Activated CD4-positive, alpha-beta memory T cell treated with anti-CD3 and anti-CD28 coated beads, Interleukin-2, amount 10 ng/mL, durations not matched to agents 7 days and 5 days (primary cell): ENCODE measurements at places on chromosomes 7 and 10.

- H3K4me1 ChIP-seq: no peaks in the 10 kb centered on the region
- no peak overlapping the region for H3K27ac ChIP-seq
- no peak for DNase-seq
Observed at GRCh38 chr7:99531354-99531765, 20.6 kb downstream of the FAM200A start.

DNA sequence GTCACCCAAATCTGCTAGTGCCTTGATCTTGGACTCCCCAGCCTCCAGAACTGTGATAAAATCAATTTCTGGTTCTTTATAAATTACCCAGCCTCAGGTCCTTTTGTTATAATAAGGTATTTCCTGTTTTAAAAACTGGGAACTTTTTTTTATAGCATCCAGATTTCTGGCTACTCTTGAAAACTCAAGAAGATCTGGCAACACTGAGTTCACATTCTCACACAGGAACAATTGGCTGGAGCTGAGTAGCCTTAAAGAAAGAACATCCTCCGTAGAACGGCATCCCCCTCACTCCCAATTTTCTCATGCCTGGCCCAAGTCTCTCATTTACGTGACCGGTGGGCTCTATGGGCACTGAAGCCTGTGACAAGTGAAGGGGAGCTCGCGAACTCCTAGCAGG, 47.1 kb downstream of the SLC35G1 start:
- no peaks in the 10 kb centered on the region for H3K36me3 ChIP-seq
- no peaks in the 10 kb centered on the region for H3K4me1 ChIP-seq
- H3K4me3 ChIP-seq: no peak overlapping the region

GRCh38 chr7:70787286-70787685, 344.7 kb upstream of the GALNT17 start:
- peak overlapping the region; percentile 51 for H3K4me3 ChIP-seq
- peaks cover 36% of the 10 kb centered on the region for H3K4me1 ChIP-seq

- no peaks in the 10 kb centered on the region for H3K36me3 ChIP-seq
- no peak for DNase-seq
- peaks cover 14% of the 10 kb centered on the region for H3K4me1 ChIP-seq
- H3K4me3 ChIP-seq: no peak overlapping the region
Observed at GRCh38 chr7:121446526-121446925, 50.4 kb upstream of the FAM3C start.

DNA sequence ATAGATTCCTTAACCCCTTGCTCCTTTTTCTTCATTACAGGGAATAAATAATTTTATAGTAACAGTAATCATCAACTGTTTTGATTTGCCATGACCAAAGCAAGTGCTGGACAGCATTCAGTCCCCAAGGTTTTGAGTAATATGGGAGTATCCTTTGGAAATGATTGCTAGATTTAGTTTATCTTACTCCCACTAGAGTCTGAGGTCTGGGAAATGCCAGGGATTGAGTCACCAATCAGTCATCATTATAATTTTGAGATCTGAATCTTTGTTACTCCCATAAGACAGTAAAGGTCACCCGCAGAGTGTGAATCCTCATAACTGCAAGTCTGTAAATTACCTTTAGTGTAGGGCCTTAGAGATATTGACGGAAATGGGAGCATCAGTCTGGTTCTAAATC, 133.7 kb upstream of the SEMA3E start:
- H3K27ac ChIP-seq: no peak overlapping the region
- DNase-seq: no peak
- no peak overlapping the region for H3K4me3 ChIP-seq
- no peaks in the 10 kb centered on the region for H3K27me3 ChIP-seq

DNA sequence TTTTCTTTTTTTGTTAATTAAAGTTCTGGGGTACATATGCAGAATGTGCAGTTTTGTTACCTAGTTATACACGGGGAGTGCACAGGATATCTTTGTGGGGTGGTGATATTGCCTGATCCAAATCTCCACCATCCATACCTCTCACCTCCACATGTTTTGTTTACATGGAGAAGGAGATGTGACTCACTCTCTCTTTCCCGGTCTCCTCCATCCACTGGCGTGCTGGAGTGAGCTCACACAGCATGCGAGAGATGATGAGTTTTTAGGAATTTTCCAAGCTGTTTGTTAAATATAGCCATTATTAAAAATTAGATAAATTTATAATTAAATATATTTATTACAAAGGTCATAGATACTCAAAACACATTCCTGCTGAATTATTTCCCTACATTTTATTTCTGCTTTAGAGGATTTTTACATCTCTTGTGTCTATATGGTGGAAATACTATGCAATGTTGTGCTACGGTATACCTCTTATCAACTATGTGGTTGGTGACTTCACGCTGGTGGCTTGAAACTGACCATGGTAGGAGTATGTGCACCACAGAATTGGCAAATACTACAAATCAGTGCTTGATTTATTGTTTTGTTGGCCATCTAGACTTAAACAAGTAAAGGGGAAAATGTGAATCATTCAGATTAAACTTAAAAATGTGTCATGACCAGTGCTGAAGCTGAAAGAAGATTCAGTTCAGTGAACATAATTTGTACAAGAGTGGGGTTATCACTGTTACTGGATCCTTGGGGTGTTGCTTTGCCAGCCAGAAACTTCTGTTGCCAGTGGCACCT, 107.9 kb upstream of the FAM180A start:
- H3K4me1 ChIP-seq: peaks cover 4% of the 10 kb centered on the region
- no peaks in the 10 kb centered on the region for H3K27me3 ChIP-seq
- H3K36me3 ChIP-seq: no peaks in the 10 kb centered on the region
- no peak for DNase-seq

- peak overlapping the region; percentile 81 for H3K4me3 ChIP-seq
- DNase-seq: no peak
- no peaks in the 10 kb centered on the region for H3K27me3 ChIP-seq
- H3K36me3 ChIP-seq: peaks cover 41% of the 10 kb centered on the region
Observed at GRCh38 chr7:73521636-73522104, 423 bp downstream of the BAZ1B start.

DNA sequence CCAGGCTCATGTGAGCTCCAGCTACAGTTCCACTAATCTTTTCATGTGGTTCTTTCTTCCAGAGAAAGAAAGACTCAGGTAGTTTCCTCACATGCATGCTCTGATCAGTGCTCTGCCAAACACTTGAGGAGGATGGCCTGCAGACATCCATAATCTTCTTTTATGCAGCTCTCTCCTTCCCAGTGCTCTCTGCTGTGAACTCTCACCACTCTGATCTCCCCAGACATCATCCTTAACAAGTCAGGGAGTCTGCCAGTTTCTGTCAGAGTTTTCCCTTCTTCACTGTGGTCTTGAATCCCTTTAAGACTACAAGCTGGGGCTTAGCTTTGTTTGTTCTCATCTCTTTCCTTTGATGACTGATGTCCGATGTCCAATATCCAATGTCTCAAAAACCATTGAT, 203.4 kb upstream of the PRKCQ start:
- H3K27ac ChIP-seq: no peak overlapping the region
- H3K4me3 ChIP-seq: no peak overlapping the region
- no peak for DNase-seq
- no peaks in the 10 kb centered on the region for H3K4me1 ChIP-seq
- no peaks in the 10 kb centered on the region for H3K36me3 ChIP-seq
- peaks cover 31% of the 10 kb centered on the region for H3K27me3 ChIP-seq

DNA sequence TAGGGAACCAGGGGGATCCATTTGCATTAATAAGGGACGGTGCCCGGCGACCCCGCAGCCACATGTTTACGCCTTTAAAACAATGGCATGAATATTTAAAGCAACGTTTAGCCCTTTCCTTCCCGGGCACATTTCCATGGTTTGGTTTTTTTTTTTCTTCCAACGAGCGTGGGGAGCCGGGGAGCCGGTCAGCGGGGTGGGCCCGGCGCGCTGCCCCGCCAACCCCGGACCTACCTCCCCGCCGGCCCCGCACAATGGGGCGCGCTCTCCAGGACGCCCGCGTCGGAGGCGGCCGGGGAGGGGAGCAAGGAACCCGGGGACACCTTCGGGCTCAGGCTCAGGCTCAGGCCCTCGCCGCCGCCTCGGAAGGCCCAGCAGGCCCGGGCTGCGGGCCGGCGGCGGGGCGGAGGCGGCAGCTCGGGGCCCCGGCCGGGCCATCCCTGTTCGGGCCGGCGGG, 1.0 kb downstream of the SEPHS1 start:
- H3K27me3 ChIP-seq: no peaks in the 10 kb centered on the region
- peak overlapping the region; percentile 79 for H3K4me3 ChIP-seq
- H3K27ac ChIP-seq: peak overlapping the region; percentile 79
- peak; percentile 37 for DNase-seq
- peaks cover 29% of the 10 kb centered on the region for H3K36me3 ChIP-seq
- peaks cover 60% of the 10 kb centered on the region for H3K4me1 ChIP-seq

GRCh38 chr10:36538953-36539586, 586.3 kb upstream of the ANKRD30A start:
- DNase-seq: no peak
- H3K27ac ChIP-seq: no peak overlapping the region
- no peak overlapping the region for H3K4me3 ChIP-seq
- no peaks in the 10 kb centered on the region for H3K4me1 ChIP-seq

DNA sequence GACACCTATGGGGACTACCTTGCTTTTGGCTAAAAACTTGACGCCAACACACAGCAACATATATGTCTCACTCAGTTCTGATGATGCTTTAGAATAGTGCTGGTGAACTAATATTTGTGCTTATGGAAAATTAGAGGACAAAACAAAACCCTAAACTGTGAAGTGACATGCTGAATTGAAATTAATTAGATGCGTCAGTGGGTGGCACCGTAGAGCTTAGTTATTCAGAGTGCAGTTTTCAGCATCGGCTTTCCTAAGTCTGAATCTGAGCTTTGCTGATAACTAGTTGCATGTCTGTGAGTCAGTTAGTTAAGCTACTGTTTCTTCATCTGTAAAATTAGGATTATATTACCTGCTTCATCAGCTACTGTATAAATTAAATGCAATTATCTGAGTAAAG, 245.0 kb upstream of the SORCS1 start:
- H3K4me3 ChIP-seq: no peak overlapping the region
- DNase-seq: no peak
- no peaks in the 10 kb centered on the region for H3K27me3 ChIP-seq
- H3K27ac ChIP-seq: no peak overlapping the region
- no peaks in the 10 kb centered on the region for H3K4me1 ChIP-seq
